T-helper 17 cell (primary cell): ENCODE measurements at places on chromosomes 4 and X.

DNA sequence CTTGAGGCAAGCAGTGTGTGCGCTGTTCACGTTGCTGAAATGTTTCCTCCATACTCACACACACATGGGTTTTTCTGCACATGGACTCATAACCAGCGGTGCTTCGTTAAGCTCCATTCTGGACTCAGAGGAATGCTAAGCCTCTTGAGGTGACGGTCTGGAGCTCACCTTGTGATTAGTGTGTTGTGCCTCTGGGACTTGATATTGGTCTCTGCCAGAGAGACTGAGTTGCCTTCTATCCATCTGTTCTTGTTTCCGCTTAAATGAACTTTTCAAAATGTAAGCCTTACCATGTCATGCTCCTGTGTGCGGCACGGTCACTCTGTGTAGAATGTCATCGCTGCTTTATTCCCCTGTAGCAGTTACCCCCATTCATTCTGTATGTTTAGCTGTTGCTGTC, 42.5 kb downstream of the ADD1 start:
- DNase-seq: no peak

- peak; percentile 51 for DNase-seq
Measured at GRCh38 chr4:185587427-185588161, 52.3 kb upstream of the PDLIM3 start.

DNA sequence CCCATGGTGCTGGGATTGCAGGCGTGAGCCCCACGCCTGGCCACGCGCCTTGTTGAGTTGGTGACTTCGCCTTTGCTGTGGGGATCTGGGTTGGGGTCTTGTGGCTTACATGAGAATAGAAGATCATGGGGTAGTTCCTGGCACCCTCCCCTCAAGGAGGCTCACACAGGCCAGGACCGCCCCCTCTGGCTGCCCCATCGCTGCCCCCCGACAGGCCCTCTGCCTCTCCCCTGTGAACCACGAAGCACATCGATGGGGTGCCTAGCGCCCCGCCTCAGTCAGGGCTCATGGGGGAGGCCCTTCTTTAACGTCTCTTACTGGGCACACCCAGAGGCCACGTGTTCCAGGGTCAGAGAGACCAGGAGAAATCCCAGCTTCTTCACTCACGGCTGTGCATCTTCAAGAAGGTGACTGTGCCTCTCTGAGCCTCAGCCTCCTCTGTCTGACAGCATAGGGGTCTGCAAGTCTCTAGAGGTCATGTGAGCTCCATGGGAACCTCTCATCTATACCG, 23.6 kb upstream of the SPON2 start:
- DNase-seq: no peak

DNA sequence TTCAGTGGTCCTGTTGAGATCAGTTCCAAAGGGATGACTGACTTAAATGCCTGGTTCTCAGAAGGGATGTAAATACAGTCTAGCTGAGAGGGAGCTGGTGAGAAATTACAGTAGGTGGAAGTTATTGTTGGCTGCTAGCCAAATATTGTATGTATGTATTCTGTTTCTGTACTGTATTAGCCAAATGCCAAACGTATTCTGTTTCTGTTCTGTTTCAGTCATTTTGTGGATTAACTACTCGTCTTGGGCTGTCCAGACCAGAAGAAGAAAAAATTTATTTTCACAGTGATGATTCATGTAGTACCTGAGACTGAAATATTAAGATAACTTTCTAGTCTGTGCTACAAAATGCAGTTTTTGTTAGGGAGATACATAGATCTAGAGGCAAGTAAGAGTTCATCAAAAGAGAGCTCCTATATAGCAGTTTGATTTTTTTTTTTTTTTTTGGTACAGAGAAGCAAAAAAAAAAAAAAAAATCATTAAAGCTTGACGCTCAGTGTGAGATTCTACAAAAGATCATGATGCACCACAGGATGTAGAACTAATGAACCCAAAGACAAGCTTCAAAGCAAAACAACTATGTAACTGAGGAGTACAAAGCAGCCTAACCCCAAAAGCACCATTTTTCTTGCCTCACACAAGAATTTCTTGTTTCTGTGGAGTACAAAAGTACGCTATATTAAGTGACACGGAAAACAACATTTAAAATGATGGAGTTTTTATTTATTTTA, 54.8 kb downstream of the CASP6 start:
- DNase-seq: no peak

DNA sequence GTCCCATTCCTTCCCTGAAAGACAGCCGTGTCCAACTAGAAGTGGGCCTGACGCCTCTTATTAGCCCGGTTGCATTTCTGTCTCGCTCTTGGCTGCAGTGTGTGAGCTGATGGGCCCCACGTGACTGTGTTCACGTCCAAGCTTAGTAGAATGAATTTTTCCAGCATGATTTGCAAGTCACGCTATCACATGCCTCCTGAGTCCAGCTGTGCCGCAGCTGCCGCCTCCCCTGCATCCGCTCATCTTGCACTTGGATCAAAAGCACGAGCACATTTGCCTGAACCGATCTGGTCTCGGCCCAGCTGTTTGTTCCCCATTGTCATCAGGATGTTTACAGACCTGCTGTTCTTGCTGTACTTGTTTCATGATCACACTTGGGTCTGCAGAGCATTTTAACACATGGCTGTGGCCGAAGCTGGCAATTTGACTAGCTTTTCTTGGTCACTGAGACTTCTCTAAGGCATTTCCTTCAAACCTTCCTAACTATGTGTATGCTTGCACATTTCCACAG, 126.5 kb downstream of the KIT start:
- DNase-seq: no peak

- no peak for DNase-seq
Measured at GRCh38 chrX:115598556-115598955, 37.6 kb downstream of the PLS3 start.

DNA sequence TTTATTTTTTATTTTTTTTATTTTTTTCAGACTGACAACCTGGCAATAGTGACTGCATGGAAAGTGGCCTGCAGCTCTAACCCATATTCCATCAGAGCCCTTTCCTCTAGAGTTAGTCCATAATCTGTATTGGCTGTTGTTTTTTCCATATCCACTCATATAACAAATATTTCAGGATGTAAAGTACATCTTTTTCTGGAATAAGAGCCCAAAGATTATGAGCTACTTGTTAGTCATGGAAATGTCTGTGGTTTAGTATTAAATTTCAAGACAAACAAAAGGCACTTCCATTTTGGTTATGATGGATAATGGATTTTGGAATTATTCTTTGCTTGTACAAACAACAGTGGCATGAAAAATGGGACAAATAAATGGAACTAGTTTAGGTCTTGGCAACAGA, 296.0 kb upstream of the HS3ST1 start:
- DNase-seq: no peak

DNA sequence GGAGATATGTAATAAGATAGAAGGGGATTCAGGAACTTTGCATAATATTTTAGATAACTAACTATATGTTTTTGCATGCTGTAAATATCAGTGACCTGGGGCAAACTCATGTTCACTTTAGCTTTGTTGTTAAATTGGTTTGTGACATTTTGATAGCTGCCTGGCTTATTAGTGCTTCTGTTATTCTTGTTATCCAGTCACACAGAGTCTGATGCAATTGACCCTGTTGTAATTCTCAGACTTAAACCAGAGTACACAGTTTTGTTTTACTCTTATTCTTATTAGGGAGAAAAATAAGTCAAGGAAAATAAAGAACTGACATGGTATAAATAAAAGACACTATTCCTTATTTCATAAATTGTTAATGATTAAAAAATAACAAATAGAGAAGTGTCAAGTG, 516.7 kb upstream of the SLIT2 start:
- no peak for DNase-seq

DNA sequence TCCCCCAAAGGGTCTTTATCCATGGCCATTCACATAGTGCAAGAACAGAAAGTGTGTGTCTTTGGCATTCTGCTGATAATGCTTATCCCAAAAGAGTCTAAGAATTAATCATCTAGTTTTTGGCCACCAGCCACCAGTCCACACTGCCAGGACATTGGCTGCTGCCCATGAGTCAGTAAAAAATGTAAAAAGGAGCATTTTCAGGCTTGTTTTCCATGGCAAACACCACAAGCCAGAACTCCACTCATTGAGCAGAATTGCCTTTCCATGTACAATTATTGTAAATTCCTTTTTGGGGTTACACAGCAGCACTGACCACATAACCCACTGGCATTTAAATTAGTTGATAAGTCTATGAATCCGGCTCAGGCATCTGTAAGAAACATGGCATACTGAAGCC, 89.2 kb upstream of the PRDX4 start:
- DNase-seq: no peak

GRCh38 chr4:89535251-89535650, 227.7 kb upstream of the GPRIN3 start:
- DNase-seq: no peak

GRCh38 chr4:21205821-21206531, 505.7 kb downstream of the PACRGL start:
- DNase-seq: no peak

DNA sequence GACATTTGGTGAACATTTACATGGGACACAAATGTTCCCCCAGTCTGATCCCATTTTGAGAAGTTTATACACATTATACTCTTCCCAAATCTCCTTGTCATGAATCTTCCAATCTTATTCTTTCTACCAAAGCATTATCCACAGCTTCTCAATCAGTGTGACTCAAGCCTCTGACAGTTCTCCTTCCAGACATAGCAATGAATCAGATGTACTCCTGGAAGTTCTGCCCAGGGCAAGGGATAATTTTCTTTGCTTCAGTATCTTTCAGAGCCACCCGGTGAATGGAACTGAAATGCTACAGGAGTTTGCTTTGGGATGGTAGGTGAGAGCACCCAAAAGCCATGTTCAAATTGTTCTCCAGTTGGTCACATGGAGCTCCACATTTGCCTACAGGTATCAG, 145.5 kb downstream of the ANXA5 start:
- DNase-seq: no peak

GRCh38 chrX:41491267-41492004, 44.3 kb downstream of the NYX start:
- no peak for DNase-seq

GRCh38 chr4:145822581-145822980, 116.0 kb downstream of the ZNF827 start:
- DNase-seq: no peak

DNA sequence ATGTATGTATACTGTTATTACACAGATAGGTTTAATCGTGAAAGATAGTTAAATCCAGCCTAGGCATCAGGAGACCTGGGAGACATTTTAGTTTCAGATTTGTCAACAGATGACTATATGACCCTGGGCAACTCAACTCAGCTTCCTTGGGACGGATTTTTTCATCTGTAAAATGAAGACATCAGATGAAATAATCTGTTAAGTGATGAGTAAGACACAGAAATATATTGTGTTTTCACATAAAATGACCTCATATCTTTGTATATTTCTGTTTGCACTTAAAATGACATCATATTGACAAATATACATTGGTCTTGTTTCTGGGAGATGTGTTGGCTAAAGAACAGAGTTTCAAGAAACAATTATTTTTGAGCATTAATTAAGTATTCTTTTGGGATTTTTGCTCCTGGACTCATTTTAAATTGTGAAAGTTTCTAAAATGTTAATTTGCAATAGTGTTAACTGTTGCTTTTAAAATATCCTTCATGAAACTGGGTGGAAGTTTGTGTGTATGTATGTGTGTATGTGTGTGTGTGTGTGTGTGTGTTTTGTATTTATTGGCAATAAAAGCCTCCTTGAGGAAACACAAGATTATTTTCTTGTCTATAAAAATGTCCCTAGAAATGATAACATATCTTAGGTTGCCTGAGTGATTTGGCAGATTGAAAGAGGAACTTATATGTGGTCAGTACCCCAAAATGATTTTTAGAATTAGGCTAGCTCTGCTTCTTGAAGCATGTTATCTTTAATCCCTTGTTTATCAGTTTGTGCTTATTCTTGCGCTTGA, 29.1 kb upstream of the MMAA start:
- DNase-seq: no peak

- no peak for DNase-seq
Measured at GRCh38 chr4:62126064-62126732, 926.1 kb downstream of the ADGRL3 start.

DNA sequence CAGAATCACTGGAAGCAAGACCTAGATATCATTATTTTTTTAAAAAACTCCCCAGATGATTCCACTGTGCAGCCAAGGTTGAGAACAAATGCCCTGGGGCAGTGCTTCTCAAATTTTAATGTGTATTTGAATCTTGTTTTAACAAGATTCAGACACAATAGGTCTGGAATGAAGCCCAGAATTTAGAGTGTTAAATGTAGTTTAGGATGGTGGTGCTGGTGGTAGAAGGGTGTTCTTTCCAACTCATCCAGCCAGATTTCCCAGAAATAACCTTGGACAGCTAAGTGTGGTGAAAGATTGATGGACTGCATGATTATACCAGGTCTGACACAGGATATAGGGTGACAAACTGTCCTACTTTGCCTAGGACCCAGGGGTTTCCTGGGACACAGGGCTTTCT, 120.1 kb upstream of the MED14 start:
- DNase-seq: no peak

- DNase-seq: no peak
Measured at GRCh38 chr4:109876634-109877265, 28.8 kb downstream of the LRIT3 start.

GRCh38 chr4:122703868-122704267, 28.6 kb upstream of the BBS12 start:
- DNase-seq: no peak

- no peak for DNase-seq
Measured at GRCh38 chr4:168550064-168550766, 53.4 kb downstream of the PALLD start.

DNA sequence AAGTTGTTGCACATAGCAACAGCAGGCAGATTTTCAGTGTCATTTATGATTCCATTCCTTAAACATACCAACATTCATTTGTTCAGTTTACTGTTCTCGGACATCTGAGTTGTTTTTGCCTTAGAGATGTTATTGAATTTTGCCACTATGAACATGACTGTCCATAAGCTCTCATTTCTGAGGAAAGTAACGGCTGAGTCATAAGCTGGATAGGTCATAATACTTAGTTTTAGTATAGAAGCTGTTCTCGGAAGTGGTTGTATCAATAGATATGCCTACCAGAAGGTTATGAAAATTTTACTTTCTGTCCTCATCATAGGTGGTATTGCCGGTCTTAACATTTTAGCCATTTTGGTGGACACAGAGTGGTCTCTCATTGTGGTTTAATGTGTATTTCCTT, 157.1 kb upstream of the CLNK start:
- no peak for DNase-seq

GRCh38 chr4:93751411-93751810, 77.1 kb upstream of the ATOH1 start:
- no peak for DNase-seq

- DNase-seq: no peak
Measured at GRCh38 chrX:13109817-13110216, 65.4 kb upstream of the FAM9C start.

DNA sequence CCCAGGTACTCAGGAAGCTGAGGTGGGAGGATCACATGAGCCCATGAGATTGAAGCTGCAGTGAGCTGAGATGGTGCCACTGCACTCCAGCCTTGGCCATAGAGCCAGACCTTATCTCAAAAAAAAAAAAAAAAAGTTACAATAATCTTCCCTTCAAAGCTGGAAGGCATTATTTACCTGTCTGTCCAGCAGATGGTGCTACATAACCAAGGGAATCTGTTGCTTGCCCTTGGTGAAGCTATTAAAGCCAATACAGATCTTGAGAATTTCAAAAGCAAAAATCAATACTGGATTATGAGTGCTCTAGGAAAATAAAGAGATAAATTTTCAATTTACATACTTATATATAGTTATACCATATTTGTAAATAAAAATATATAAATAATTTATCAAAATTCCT, 25.9 kb downstream of the PKD2 start:
- no peak for DNase-seq

GRCh38 chr4:67104145-67104544, 441.2 kb downstream of the CENPC start:
- no peak for DNase-seq
